Neural crest cell (in vitro differentiated cells): ENCODE measurements at places on chromosomes 1 and 21. TPM values are rescaled to one million over a fixed set of nuclear protein-coding genes. Genes with fewer than 3 reads are reported as not detected.
A peak's percentile ranks its signal among the peaks of the same experiment; 100 is the strongest.

GRCh38 chr1:36297062-36297461 lies 9.1 kb upstream of the SH3D21 start:
- H3K4me3 ChIP-seq, result no peak overlapping the region
- H3K36me3 ChIP-seq, result peaks cover 24% of the 10 kb centered on the region
- no peak overlapping the region for H3K27ac ChIP-seq
- no peak for DNase-seq

- H3K36me3 ChIP-seq, result peaks cover 46% of the 10 kb centered on the region
- no peaks in the 10 kb centered on the region for H3K27me3 ChIP-seq
- H3K27ac ChIP-seq, result no peak overlapping the region
- no peak overlapping the region for H3K4me3 ChIP-seq
- DNase-seq, result no peak
These were observed 68.9 kb downstream of the KIAA0319L start for GRCh38 chr1:35488336-35488735.

GRCh38 chr1:211468595-211468994 lies 23.4 kb downstream of the RD3 start:
- H3K4me3 ChIP-seq, result no peak overlapping the region
- peaks cover 7% of the 10 kb centered on the region for H3K4me1 ChIP-seq
- no peak for DNase-seq
- H3K27ac ChIP-seq, result no peak overlapping the region
- no peaks in the 10 kb centered on the region for H3K36me3 ChIP-seq
- H3K27me3 ChIP-seq, result peaks cover 14% of the 10 kb centered on the region

- no peak overlapping the region for H3K4me3 ChIP-seq
- no peaks in the 10 kb centered on the region for H3K36me3 ChIP-seq
- H3K27me3 ChIP-seq, result peaks cover 18% of the 10 kb centered on the region
These were observed 26.1 kb downstream of the TRPM2 start for GRCh38 chr21:44379515-44379848.

DNA sequence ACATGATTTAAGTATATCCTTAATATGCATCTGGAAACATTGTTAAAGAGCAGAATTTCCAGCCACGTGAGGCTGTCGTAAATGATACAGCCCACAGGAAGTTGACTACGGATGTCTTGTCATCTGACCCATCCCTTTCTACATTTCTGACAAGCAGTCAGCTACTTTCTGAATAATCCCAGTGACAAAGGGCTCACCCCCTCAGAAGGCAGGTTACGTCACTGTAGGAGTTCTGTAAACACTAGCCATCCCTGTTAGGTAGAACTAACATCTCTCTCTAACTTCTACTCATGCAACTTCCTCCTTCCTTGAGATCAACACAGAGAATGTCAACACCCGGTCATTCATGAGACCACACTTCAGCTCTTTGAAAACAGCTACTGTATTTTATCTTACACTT lies 259.2 kb downstream of the GREM2 start:
- no peaks in the 10 kb centered on the region for H3K27me3 ChIP-seq
- no peak overlapping the region for H3K27ac ChIP-seq
- peaks cover 5% of the 10 kb centered on the region for H3K4me1 ChIP-seq
- H3K4me3 ChIP-seq, result no peak overlapping the region
- DNase-seq, result no peak

- no peaks in the 10 kb centered on the region for H3K36me3 ChIP-seq
- H3K4me3 ChIP-seq, result no peak overlapping the region
- no peak for DNase-seq
- H3K27ac ChIP-seq, result no peak overlapping the region
- no peaks in the 10 kb centered on the region for H3K27me3 ChIP-seq
These were observed 1677.1 kb downstream of the KCNT2 start for GRCh38 chr1:194931166-194931565.

Gene RHD
- 0.07 TPM in 1 of 2 replicates, not detected in the other for total RNA-seq

GRCh38 chr21:41091616-41092015 lies 76.3 kb upstream of the BACE2 start:
- no peaks in the 10 kb centered on the region for H3K36me3 ChIP-seq
- no peaks in the 10 kb centered on the region for H3K27me3 ChIP-seq
- no peak overlapping the region for H3K27ac ChIP-seq
- DNase-seq, result no peak

DNA sequence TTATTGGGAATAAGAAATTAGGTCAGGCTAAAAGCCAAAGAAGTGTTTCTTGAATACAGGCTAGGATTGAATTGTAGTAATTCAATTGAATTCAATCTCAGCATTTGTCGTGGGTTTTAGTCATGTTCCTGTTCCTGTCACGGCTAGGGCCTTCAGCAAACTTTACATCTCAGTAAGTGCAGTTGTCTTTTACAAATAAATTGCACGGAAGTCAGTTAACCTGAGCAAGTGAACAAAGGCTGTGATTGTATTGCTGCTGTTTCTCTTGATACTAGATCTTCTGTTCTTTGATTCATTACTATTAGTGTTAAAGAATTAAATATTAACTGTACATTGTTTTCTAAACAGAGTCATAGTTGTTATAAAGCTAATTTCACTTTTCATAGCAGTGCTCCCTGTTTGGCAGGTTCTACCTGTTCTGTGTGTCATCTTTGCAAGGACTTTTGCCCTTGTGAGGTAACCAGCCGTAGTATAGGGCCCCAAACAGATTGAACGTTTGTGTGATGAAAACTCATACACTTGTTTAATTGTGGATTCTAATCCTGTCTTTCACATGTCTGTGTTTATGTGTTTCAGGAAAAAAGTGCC lies 164.4 kb downstream of the EDEM3 start:
- H3K27ac ChIP-seq, result no peak overlapping the region
- H3K36me3 ChIP-seq, result peaks cover 11% of the 10 kb centered on the region
- H3K4me1 ChIP-seq, result peaks cover 12% of the 10 kb centered on the region
- no peak overlapping the region for H3K4me3 ChIP-seq
- DNase-seq, result no peak
- H3K27me3 ChIP-seq, result no peaks in the 10 kb centered on the region

GRCh38 chr1:11031624-11032262 lies 15.3 kb downstream of the MASP2 start:
- peaks cover 2% of the 10 kb centered on the region for H3K27me3 ChIP-seq
- H3K27ac ChIP-seq, result no peak overlapping the region
- H3K4me1 ChIP-seq, result peaks cover 4% of the 10 kb centered on the region
- no peak for DNase-seq

Gene ODF2L
- 43.9 and 45.8 TPM in 2 replicates for total RNA-seq

Gene STX12
- 26.5 and 26.9 TPM in 2 replicates for total RNA-seq

DNA sequence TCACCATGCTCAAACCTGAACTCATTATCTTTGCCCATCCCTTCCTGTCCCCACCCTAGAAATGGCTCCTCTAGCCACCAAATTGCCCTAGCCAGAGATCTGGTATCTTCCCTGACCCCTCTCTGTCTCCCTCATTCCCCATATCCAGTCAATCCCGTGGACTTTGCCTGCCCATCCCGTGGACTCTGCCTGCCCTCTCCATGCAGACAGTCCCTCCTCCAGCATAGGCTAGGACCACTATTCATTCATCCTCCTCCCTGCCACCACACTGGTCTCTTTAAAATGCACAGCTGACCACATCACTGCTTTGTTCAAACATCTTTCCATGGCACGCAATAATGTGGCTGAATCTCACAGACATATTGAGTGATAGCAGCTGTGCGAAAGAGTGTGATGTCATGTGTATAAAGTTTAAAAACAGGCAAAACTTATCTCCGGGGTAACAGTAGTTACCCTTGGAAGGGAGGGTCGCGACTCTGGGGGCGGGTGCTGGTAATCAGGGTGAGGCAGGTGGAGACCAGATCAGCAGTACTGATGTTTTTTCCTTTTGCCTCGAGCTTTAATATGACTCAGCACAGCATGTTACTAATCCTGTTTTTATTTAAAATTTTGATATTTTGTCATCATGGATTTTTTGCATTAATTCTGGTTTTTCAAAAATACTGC lies 4.8 kb upstream of the SLC2A1 start:
- H3K4me3 ChIP-seq, result peak overlapping the region; percentile 35

Gene POU3F1
- 10.7 and 12.1 TPM in 2 replicates for total RNA-seq

Gene COL6A1
- 118 and 120 TPM in 2 replicates for total RNA-seq

DNA sequence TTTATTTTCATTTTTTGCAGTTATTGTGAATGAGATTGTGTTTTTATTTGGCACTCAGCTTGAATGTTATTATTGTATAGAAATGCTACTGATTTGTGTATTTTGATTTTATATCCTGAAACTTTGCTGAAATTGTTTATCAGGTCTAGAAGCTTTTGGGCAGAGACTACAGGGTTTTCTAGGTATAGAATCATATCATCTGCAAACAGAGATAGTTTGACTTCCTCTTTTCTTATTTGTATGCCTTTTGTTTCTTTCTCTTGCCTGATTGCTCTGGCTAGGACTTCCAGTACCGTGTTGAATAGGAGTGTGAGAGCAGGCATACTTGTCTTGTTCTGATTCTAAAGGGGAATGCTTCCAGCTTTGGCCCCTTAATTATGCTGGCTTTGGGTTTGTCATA lies 27.3 kb downstream of the ZNF691 start:
- no peak overlapping the region for H3K4me3 ChIP-seq
- no peak for DNase-seq
- no peak overlapping the region for H3K27ac ChIP-seq
- H3K4me1 ChIP-seq, result peaks cover 4% of the 10 kb centered on the region
- peaks cover 5% of the 10 kb centered on the region for H3K27me3 ChIP-seq

Gene LCE1E
- total RNA-seq, result not detected in 2 replicates

- H3K4me3 ChIP-seq, result peak within 1 kb of the TSS; percentile 97
- H3K36me3 ChIP-seq, result peaks cover 13% of the 10 kb centered on the region
- H3K4me1 ChIP-seq, result peaks cover 53% of the 10 kb centered on the region
These were observed at the start of gene BCAR3 for GRCh38 chr1:93681101-93681988. Gene BCAR3 (minus strand): TSS chr1:93681837. CDS start chr1:93674930, 6,907 bp downstream.

- no peaks in the 10 kb centered on the region for H3K27me3 ChIP-seq
- peaks cover 23% of the 10 kb centered on the region for H3K36me3 ChIP-seq
These were observed 203.1 kb downstream of the DENND1B start for GRCh38 chr1:197572169-197572568.

DNA sequence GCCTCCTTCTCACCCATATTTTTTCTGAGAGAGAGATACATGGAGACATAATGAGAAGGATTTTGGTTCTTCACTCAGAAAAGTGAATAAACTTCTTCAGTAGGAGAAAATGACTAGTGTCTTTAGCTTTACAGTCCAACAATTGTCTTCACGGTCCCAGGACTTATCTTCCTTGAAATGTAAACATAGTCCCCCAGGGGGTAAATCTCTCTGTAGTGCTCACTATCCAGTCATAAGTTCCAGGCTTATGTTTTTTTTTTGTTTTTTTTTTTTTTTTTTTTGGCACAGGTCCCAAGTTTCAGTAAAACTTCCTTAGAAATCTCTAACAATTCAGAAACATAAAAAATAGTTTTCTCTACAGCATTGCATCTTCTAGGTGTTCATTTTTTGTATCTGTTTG lies 890.2 kb upstream of the B3GALT2 start:
- no peak overlapping the region for H3K27ac ChIP-seq
- H3K27me3 ChIP-seq, result no peaks in the 10 kb centered on the region
- peaks cover 2% of the 10 kb centered on the region for H3K36me3 ChIP-seq
- DNase-seq, result no peak
- no peaks in the 10 kb centered on the region for H3K4me1 ChIP-seq

- H3K4me1 ChIP-seq, result no peaks in the 10 kb centered on the region
- no peaks in the 10 kb centered on the region for H3K36me3 ChIP-seq
- H3K27me3 ChIP-seq, result peaks cover 11% of the 10 kb centered on the region
- peak overlapping the region; percentile 14 for H3K27ac ChIP-seq
- H3K4me3 ChIP-seq, result no peak overlapping the region
- no peak for DNase-seq
These were observed 15.4 kb upstream of the RD3 start for GRCh38 chr1:211507365-211507764.

Gene PRELP
- 2.9 and 3.4 TPM in 2 replicates for total RNA-seq

- DNase-seq, result no peak
- peaks cover 18% of the 10 kb centered on the region for H3K36me3 ChIP-seq
- H3K27ac ChIP-seq, result no peak overlapping the region
- H3K27me3 ChIP-seq, result no peaks in the 10 kb centered on the region
- H3K4me1 ChIP-seq, result peaks cover 5% of the 10 kb centered on the region
These were observed 34.0 kb downstream of the MACF1 start for GRCh38 chr1:39238476-39238875.

GRCh38 chr1:186943891-186944686 lies 115.3 kb downstream of the PLA2G4A start:
- H3K27me3 ChIP-seq, result no peaks in the 10 kb centered on the region
- H3K4me3 ChIP-seq, result no peak overlapping the region
- no peaks in the 10 kb centered on the region for H3K36me3 ChIP-seq
- H3K4me1 ChIP-seq, result no peaks in the 10 kb centered on the region
- no peak overlapping the region for H3K27ac ChIP-seq

Gene CLCA4
- total RNA-seq, result not detected in 2 replicates

DNA sequence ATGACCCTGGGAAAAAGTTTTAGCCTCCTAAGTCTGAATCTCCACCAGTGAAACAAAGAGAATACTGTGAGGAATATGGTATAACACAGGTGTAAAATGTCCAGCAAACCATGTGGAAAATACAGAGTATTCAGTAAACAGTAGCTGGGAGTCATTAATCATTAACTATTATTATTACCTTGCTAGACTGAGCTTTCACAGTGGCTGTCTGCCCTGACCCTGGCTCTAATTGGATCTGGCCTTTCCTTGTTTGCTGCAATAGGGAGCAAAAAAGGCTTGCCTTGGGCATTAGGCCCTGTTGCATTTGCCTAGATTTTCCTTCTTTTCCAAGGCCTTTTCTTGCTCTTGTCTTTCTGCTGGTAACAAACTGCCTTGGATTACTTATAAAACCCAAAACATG lies 179.1 kb upstream of the BEND5 start:
- no peak overlapping the region for H3K27ac ChIP-seq
- no peak for DNase-seq
- no peaks in the 10 kb centered on the region for H3K4me1 ChIP-seq
- H3K36me3 ChIP-seq, result peaks cover 3% of the 10 kb centered on the region

DNA sequence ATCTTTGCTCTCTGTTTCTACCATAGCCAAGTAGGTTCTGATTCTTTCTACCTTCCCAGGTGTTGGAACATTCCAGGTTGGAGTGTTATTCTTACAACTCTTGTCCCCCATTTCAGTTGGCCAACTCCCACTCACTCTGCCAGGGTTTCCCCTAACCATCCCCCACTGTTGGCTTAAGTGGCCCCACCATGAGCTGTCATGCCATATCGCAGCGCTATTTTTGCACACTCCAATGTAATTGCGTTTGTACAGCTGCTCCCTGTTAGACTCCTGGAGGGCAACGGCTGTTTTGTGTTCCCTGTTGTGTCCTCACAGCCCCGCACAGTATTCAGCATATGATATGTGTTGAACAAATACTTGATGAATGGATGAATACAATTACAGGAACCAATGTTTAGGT lies 117.7 kb upstream of the ETS2 start:
- DNase-seq, result no peak
- H3K4me1 ChIP-seq, result peaks cover 18% of the 10 kb centered on the region
- peaks cover 6% of the 10 kb centered on the region for H3K36me3 ChIP-seq
- peaks cover 3% of the 10 kb centered on the region for H3K27me3 ChIP-seq
- no peak overlapping the region for H3K27ac ChIP-seq

GRCh38 chr1:189929501-189930099 lies 548.1 kb downstream of the BRINP3 start:
- no peak overlapping the region for H3K27ac ChIP-seq
- no peak overlapping the region for H3K4me3 ChIP-seq
- peaks cover 7% of the 10 kb centered on the region for H3K4me1 ChIP-seq
- H3K36me3 ChIP-seq, result peaks cover 15% of the 10 kb centered on the region
- H3K27me3 ChIP-seq, result no peaks in the 10 kb centered on the region

- H3K27me3 ChIP-seq, result no peaks in the 10 kb centered on the region
- H3K27ac ChIP-seq, result no peak overlapping the region
- H3K36me3 ChIP-seq, result no peaks in the 10 kb centered on the region
- H3K4me1 ChIP-seq, result peaks cover 23% of the 10 kb centered on the region
- H3K4me3 ChIP-seq, result no peak overlapping the region
These were observed 47.7 kb downstream of the NMNAT2 start for GRCh38 chr1:183370399-183371058.

Gene LCE1D
- not detected in 2 replicates for total RNA-seq

Gene AJAP1
- 1.2 and 1.4 TPM in 2 replicates for total RNA-seq

Gene AMY1A
- total RNA-seq, result not detected in 2 replicates

Gene TSPAN1
- not detected in 2 replicates for total RNA-seq

- H3K4me3 ChIP-seq, result no peak overlapping the region
- H3K27ac ChIP-seq, result no peak overlapping the region
- peak; percentile 52 for DNase-seq
- H3K36me3 ChIP-seq, result no peaks in the 10 kb centered on the region
These were observed 11.6 kb downstream of the TINAGL1 start for GRCh38 chr1:31587720-31588423.
